ENCODE measurements at places on chromosomes 3 and 15.

- DNase-seq = no peak
Measured at GRCh38 chr3:127286571-127287140, 1.2 kb downstream of the PRR20G start.

DNA sequence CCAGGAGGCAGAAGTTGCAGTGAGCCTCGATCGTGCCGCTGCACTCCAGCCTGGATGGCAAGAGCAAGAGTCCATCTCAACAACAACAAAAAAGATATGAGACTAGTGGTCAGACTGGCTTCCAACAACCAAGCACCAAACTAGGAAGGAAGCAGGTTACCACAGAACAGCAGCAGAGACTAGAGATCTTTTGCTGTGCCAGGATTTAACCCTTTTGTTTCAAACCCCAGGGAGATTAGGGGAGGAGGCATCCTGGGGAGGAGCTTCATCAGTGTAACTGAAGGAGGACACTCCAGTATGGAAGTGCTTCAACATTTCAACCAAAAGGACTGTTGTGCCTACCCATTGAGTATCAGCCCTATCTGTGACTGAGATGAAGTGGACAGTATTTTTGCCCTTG, 240.3 kb downstream of the ZIC1 start:
- no peak for DNase-seq

DNA sequence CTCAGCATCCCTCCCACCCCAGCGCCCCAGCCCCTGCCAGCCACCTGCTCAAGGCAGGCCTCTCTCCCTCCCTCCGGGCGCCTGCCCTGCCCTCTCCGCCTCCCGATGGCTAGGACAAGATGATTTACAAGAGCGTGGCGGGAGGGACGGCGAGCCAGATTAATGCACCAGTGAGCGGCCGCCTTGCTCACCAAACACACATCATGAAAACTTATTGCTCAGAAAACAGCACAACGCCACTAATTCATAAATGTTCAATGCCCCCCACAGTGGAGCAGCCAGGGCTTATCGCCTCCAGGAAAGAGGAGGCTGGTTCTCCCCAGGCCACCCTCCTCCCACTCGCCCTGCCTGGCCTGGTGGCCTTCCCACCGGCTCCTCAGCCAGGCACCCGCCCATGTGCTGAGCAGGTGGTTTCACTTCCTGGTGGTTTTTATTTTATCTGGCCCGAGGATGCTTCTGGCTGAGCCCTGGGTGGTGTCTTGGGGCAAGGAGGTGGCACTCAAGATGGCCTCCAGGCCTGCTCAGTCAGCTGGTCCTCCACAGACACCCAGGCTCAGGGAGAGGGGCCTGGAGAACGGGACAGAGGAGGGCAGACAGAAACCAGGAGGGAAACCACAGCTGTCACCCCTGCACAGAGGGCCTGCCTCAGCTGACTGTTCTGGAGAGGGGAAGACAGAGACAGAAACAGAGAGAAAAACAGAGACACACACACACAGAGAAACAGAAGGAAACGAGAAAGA, 284.9 kb downstream of the UACA start:
- DNase-seq = peak; percentile 35

GRCh38 chr3:71709908-71710511, 15.2 kb downstream of the EIF4E3 start:
- no peak for DNase-seq

DNA sequence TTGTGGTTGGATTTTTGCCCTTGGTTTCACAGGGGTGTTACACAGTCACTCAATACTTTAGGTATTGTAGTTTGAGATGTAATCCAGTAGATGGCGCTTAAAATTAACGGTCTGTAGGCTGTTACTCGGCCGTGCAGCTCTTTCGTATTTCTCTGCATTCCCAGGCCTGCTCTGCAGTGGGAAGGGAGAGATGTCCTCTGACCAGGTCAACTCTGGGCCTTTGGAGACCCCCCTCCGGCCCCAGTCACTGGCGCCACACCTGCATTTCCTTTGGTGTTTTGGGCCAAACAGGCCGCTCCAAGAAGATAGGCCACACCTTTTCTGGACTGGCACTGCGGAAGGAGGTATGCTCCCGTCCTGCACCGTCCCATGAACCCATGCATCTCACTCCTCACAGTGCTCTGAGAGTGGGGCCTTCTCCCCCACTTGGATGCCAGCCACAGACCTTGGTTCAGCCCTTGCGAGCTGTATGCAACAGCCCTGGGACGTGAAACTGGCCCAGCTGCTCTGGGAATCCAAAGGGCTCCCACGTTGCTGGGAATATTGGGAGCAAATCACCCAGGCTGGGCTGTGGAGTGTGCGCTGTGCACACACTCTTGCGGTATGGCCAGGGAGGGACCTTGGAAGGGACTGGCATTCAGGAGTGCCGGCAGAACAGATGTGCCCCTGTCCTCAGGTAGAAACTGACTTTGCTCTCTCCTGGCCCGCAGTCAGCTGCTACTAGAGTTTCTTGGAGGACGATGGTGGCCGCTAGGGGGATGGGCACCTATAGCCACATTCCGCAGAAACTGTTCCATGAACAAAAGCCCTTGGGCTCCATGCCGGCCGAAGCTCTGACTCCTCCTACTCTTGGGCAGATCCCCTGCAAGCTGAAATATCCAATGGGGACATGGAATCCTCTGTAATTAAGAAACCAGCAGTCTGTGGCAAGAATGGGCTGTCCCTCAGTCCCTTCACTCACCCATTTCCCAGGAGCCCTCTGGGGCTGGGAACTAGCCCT, 410.5 kb upstream of the CADM2 start:
- DNase-seq = no peak

GRCh38 chr3:196837819-196838420, 29.8 kb upstream of the SENP5 start:
- peak; percentile 83 for DNase-seq

GRCh38 chr3:49352890-49353421, 5.2 kb downstream of the GPX1 start:
- no peak for DNase-seq

- no peak for DNase-seq
Measured at GRCh38 chr3:64294771-64295170, 69.5 kb upstream of the PRICKLE2 start.

DNA sequence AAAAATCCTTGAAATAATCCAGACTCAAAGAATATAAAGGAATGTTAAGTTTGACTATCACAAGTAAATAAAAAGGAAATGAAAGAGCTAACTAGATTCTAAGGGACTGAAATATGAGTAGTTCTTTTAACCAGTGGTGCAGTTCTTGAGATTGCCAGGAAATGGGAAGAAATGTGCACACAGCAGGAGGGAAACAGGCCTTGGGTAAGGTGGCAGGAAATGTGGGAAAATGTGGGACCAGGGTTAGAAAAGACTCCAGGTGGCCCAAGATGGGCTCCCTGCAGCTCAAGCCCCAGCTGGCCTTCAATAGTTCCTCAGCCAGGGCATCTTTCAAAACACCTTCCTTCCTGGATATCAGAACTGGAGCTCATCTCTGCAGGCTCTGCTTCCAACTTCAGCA, 181.3 kb downstream of the ISL2 start:
- no peak for DNase-seq

DNA sequence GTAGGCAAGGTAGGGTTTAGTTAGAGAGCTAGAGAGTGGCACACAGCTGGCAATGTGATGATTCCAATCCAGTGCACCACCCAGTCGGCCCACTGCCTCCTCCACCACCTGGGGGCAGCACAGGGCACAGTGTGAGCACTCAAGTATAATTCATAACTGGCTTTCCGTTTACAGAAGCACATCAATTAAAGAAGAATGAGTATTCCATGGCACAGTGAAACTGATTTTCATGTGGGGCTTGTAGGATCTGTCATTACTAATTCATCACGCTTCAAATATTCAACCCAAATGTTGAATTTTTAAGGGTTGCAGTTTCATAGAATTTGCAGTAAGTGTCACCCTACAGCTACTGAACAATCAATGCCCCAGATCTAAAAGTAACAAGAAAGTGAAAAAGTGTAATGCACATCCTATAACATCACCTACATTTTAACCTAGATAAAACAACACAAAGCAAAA, 149.9 kb downstream of the IGSF11 start:
- peak; percentile 87 for DNase-seq

GRCh38 chr3:71537211-71537611, 46.3 kb downstream of the FOXP1 start:
- DNase-seq = no peak

DNA sequence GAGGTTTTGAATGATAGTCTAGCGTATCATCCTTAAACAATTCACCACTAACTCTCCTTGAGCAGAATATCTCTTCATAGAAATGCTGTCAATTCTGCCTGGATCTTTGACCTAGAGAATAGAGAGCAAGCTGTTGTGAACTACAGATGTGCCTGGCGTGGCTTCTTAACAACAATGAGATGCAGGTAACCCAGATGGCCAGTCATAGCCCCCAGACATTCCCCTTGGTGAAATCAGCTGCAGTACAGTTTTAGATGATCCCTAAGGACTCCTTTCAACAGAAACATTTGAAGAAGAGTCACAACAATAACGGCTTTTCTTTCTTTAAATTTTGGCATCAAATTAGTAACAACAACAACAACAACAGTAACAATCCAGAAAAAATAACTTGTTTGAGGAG, 1041.3 kb downstream of the ROBO1 start:
- DNase-seq = no peak

DNA sequence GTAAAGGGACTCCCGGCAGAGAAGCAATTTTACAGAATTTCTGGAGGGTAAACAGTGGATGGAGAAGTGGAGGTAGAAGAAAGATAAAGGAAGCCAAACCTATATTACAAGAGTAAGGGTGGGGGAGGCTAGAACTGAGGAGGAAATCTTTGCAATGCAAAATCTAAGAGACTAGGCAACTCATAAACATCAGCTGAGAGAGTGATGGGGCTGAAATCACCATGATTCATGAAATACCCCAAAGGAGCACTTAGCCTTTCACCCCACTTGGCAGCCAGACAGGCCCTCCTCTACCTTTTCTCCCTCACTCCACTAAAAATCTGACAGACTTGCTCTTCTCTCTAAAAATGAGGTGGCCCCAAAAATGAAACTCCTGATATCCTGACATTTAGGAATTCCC, 19.5 kb upstream of the ZBTB38 start:
- no peak for DNase-seq

DNA sequence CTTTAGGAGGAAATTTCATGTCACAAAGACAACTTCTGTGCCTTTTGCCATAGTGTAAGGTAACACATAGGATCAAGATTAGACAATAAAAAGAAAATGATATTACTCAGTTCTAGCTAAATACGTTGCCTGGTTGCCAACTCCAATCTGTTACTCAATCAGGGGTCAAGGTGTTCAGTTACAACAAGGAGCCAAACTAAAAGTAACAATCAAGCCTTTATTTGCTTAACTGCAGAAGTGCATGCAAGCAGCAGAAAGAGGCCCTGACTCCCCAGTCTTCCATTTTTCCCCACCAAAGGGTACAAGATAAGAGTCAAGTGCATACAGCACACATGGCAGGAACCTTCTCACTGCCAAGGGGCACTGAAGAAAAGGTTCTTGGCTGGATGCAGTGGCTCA, 28.3 kb upstream of the PPP4R2 start:
- DNase-seq = no peak

GRCh38 chr3:32421991-32422859, 30.6 kb downstream of the CMTM7 start:
- no peak for DNase-seq

GRCh38 chr3:11328196-11328945, 56.2 kb downstream of the ATG7 start:
- DNase-seq = no peak

DNA sequence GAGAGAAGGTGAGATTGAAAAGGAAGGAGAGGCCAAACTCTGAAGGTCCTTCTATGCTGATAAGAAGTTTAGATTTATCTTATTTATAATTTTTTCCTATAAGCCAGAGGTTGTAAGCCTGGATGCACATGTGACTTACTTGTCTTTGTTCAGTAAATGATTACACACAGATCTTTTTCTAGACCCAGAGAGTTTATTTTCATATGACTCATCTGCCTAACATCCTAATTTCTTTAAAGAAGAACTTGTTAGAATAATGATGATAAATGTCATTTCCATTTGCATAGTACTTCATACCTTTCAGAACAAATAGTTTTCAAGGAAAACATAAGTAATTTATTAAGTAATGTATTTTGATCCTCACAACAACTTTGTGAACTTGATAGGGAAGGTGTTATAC, 434.8 kb upstream of the DPH6 start:
- no peak for DNase-seq
